Activated T-cell treated with anti-CD3 and anti-CD28 coated beads for 24 hours (primary cell): ENCODE measurements at places on chromosomes 2 and 18.

DNA sequence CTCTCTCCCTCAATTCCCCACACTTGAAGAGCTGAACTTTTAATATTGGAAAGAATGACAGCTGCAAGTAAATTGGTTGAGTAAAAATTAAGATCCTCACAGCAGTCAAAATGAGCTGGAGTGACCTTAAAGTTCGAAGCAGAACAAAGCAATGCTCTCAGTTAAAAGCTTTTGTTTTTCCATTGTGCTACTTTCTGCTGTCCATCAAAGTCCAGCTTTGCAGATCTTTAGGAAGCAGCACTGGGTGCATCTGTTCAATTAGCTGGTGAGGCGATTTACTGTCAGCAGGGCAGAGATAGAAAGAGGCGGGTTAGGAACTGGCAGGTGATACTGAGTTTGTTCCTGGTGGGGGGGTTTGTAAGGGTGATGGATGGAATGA, 834.8 kb downstream of the CPS1 start:
- no peak for DNase-seq

- DNase-seq = no peak
These were observed 173.5 kb downstream of the MREG start for GRCh38 chr2:215839816-215840215.

DNA sequence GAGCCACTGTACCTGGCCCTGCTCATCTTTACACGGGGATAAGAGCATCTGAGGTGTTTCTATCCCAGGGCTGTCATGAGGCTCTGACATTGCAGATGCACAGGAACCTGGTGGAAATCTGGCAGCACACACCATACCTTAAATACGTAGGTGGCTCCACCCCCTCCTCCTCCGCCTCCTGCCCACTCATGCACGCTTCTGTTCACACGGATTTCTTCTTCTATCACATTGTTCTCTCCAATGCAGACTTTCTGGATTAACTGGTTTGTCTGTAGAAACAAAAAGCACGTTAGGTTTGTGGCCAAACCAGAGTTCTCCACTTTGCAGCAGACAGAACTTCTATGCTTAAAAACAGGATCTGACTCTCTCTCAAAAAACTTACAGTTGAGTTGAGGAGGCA, 118.2 kb downstream of the CLIP4 start:
- no peak for DNase-seq

DNA sequence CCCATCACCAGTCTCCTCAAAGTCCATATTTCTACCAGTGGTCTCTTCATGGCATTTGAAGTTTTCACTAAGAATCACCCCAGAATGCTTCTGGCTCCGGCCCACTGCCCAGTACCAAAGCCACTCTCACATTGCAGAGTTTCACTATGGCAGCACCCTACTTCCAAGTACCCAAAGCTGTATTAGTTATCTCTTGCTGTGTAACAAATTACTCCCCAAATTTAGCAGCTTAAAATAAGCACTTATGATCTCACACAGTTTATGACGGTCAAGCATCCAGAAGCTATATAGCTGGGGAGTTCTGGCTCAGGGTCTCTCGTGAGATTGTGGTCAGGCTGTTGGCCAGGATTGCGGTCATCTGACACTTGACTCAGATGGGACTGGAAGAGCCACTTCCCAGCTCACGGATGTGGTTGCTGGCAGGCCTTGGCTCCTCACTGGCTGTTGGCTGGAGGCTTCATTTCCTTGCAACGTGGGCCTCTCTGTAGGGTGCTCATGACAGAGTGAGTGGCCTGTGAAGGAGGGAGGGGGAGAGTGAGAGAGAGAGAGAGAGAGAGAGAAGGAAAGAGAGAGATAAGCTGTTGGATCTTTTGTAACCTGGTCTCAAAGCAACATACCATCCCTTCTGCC, 189.5 kb downstream of the CTIF start:
- no peak for DNase-seq

- DNase-seq = peak; percentile 29
These were observed 95.9 kb downstream of the NCOA1 start for GRCh38 chr2:24586955-24587354.

- no peak for DNase-seq
These were observed 43.8 kb downstream of the MAIP1 start for GRCh38 chr2:199999166-199999565.

- no peak for DNase-seq
These were observed 65.4 kb downstream of the SMAD7 start for GRCh38 chr18:48885266-48885923.

DNA sequence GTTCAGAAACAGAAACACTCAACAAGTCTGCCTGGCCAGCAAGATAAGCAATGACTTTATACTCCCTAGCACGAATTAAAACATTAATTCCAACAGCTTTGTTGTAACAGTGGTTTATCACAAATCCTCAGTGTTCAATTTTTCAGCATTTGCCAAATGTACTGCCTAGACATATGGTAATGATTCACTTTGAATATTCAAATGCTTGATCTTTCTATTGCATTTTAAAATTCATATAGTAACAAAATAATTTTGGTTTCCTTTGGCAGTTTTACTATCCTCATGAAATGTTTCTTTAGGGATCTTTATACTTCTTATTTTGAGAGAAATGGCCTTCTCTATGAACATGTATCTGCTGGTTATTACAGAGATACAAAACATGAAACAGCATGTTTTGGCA, 851.8 kb upstream of the NXPH2 start:
- no peak for DNase-seq

- no peak for DNase-seq
These were observed 229.7 kb downstream of the DYSF start for GRCh38 chr2:71683070-71683469.

DNA sequence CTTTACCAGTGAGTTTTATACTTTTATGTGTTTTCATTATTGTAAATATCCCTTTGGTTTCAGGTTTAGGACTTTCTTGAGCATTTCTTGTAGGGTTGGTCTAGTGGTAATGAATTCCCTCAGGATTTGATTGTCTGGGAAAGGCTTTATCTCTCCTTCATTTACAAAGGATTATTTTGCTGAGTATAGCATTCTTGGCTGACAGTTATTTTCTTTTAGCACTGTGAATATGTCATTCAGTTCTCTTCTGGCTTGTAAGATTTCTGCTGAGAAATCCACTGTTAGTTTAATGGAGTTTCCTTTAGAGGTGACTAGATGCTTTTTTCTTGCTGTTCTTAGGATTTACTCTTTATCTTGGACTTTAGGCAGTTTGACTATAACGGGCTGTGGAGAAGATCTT, 373.9 kb downstream of the TSN start:
- DNase-seq = no peak

DNA sequence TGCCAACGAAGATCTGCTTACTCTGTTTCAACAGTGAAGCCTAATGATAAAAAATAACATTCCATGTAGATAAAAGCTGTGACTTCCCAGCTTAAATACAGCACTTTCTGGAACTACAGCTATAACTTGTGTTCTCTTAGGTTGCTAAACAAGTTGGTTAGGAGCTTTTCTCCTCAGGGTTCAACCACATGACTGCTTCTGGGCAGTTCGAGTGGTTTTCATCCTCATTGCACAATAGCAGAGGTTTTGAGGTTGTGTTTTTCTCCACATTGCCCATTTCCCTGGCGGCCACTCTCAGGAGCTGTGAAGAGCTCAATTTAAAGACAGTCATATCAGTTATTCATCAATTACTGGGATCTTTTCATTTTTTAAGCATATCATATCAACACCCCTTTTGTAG, 102.2 kb upstream of the CYP1B1 start:
- DNase-seq = no peak

GRCh38 chr2:173452416-173452815, 97.7 kb downstream of the CDCA7 start:
- DNase-seq = no peak

DNA sequence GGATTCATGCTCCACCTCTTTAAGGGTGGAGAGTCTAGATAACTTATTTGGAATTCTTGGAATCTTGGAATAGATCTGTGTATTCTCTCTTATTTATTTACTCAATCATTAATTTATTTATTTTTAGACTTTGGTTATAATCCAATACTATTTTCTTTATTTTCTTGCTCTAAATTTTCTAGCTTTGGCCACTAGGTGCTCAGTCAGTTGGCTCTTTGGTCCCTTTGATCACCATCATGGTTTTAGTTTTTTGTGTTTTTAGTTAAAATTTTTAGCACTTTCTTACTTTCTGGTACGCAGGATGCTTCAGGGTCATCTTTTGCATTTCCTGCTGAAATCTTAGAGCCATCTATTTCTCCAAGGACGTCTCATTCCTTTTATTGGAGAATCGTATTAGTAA, 5.2 kb upstream of the PLEK start:
- DNase-seq = no peak

- DNase-seq = no peak
These were observed 85.7 kb upstream of the ODC1 start for GRCh38 chr2:10533811-10534321.

GRCh38 chr2:71834796-71835195, 312.9 kb downstream of the CYP26B1 start:
- DNase-seq = no peak

DNA sequence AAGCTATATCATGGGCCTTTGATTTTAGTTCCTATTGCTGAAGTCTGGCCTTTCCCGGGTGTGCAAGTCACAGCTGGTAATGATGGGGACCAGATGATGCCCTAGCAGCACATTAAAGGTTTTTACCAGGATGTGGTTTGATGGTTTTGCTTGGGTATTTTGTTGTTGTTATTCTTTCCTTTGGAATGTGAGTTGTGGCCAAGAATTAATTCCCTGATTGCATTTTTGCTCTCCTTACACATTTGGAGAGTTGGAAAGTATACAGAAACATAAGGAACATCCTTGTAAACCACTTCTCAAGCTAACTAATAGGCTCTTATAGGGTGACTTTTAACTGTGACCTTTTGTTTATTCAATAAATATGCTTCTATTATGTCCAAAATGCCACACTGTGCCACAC, 154.1 kb upstream of the MMADHC start:
- DNase-seq = no peak
